Stimulated activated CD8-positive, alpha-beta memory T cell treated with anti-CD3 and anti-CD28 coated beads, Interleukin-7, amount 100 ng/mL, for 1 hour (primary cell): ENCODE measurements at places on chromosomes 3 and 15.

GRCh38 chr3:138371070-138371965 lies 22.9 kb downstream of the MRAS start:
- DNase-seq: no peak

DNA sequence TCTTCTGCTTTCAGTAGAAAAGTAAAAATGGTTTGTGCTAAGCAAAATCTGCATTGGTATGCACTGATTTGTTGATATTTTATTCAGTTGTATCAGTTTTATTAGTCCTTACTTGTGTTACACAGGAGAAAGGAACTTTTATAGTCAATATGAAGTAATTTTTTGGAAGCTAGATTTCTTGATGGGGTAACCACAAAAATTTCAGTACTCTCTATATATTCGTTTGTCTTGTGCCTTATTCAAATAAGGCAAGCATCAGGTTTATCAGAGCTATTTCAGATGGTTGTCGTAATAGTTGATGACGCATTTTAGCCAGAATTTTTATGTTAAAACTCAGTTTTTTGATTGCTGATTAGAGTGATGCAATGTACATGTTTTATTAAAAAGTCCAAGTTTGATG lies 50.7 kb upstream of the NIPA1 start:
- DNase-seq: no peak

DNA sequence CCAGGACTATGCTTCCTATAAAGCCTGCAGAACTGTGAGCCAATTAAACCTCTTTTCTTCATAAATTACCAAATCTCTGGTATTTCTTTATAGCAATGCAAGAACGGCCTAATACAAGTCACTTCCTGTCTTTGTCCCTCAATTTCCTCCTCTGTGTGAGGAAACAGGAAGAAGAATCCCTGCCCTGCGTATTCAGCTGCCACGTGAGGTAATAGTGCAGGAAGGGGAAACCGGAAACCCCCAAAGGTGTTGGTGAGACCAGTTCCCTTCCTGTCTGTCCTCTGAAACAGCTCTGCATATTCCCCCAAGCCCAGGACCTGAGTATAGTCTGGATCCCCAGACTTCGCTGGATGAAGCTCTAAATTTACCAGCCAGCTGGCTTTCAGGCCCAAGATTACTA lies 18.1 kb upstream of the PTPN23 start:
- no peak for DNase-seq

DNA sequence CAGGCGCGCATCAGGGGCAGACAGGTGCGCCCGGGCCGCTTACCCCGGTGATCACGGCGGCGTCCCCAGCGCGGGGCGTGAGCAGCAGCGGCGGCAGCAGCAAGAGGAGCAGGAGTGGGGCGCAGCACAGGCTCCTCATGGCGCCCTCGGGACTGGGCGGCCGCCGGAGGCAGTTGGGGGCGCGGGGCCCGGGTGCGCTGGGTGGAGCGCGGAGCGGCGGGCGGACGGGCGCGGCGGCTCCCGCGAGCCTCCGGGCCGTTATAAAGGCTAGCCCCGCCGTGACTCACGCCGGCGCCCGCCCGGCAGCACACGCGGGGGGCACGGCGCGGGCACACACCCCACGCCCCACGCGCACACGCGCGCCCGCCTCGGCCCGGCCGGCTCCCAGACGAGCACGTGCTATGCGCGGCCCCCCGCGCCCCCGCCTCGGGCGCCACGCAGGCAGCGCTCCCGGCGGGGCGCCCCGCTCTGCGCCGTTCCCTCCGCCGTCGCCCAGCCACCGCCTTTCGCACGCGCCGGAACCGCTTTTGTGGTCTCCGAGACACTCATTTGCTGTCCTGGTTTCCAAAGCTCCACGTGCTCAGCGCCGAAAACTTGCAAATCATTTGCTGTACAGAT lies at the start of gene PROK2:
Gene PROK2 (minus strand): TSS at position 235 of the 618 bp plus-strand sequence. CDS start 96 bp downstream, at position 139.
- no peak for DNase-seq

DNA sequence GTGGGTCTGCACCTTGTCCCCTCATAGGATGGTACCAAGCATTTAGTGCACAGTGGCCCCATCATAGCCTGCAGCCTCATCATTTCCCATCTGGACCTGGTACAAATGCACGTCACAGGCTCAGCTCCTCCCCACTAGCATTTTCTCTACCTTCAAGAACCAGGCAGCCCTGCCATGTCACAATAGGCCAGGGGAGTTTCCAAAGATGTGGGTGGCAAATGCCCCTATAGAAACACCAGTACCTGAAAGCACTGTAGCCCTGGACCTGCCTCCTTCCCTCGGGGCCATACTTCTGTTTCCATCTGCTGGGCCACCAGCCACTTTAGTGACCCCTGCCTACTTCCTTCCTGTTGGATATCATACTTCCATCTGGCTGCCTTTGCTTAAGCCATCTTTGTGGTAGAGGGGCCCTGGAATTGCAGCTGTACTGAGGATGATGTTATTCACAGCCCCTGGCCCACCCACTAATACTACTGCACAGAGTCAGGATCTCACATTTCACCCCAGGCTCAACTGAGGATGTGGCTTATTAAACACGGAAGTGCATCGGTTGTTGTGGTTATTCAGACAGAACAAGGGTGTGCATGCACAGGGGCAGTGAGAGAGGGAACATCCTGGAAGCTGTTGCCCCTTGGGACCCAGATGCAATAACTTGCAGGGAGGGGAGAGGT lies 3.8 kb downstream of the TCTA start:
- DNase-seq: peak; percentile 27

DNA sequence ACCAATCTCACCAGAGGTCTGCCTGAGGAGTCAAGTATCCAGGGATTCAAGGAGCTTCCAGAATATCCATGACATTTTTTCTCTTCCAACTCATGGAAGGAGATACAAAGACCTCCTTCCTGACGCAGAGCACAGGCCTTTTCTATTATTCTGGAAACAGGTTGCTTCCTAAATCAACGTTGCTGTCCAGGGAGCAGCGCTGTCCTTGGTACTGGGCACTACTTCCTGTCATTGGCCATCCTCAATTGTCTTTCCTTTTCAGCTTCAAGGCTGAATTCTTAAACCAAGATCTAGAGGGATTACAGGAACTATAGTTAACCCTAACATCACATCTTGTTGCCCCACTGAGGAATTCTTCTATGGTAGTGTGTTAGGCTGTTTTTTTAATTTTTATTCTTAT lies 50.4 kb upstream of the TBC1D21 start:
- no peak for DNase-seq

GRCh38 chr3:126982126-126982470 lies 817 bp upstream of the PLXNA1 start:
- DNase-seq: no peak
